Activated naive CD8-positive, alpha-beta T cell treated with anti-CD3 and anti-CD28 coated beads, Interleukin-2, amount 50 U/mL, for 24 hours (primary cell): ENCODE measurements at places on chromosomes 13 and 19.

- H3K27me3 ChIP-seq: peaks cover 2% of the 10 kb centered on the region
- H3K36me3 ChIP-seq: no peaks in the 10 kb centered on the region
- H3K4me1 ChIP-seq: no peaks in the 10 kb centered on the region
- no peak overlapping the region for H3K27ac ChIP-seq
- no peak for DNase-seq
- no peak overlapping the region for H3K4me3 ChIP-seq
Measured at GRCh38 chr19:3830621-3831589, 37.9 kb downstream of the ZFR2 start.

DNA sequence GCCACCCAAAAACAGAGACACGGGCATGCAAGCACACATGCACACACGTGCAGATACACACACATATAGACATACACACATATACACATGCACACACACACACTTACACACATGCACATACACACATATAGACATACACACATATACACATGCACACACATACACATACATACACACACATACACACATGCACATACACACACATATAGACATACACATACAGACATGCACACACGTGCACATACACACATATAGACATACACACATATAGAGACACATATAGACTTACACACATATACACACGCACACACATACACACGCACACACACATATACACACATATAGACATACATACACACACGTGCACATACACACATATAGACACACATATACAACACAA is 92.1 kb downstream of the GADD45B start:
- H3K4me3 ChIP-seq: no peak overlapping the region
- H3K27ac ChIP-seq: no peak overlapping the region
- peaks cover 14% of the 10 kb centered on the region for H3K4me1 ChIP-seq
- H3K27me3 ChIP-seq: peaks cover 16% of the 10 kb centered on the region
- DNase-seq: no peak

GRCh38 chr13:112329376-112329775 is 46.8 kb upstream of the SPACA7 start:
- H3K27me3 ChIP-seq: peaks cover 22% of the 10 kb centered on the region
- DNase-seq: no peak
- no peak overlapping the region for H3K4me3 ChIP-seq
- no peaks in the 10 kb centered on the region for H3K4me1 ChIP-seq
- H3K36me3 ChIP-seq: peaks cover 4% of the 10 kb centered on the region

GRCh38 chr13:45587897-45588296 is 27.6 kb downstream of the ERICH6B start:
- no peaks in the 10 kb centered on the region for H3K36me3 ChIP-seq
- H3K4me3 ChIP-seq: no peak overlapping the region
- peaks cover 2% of the 10 kb centered on the region for H3K27me3 ChIP-seq
- no peak overlapping the region for H3K27ac ChIP-seq
- no peaks in the 10 kb centered on the region for H3K4me1 ChIP-seq

DNA sequence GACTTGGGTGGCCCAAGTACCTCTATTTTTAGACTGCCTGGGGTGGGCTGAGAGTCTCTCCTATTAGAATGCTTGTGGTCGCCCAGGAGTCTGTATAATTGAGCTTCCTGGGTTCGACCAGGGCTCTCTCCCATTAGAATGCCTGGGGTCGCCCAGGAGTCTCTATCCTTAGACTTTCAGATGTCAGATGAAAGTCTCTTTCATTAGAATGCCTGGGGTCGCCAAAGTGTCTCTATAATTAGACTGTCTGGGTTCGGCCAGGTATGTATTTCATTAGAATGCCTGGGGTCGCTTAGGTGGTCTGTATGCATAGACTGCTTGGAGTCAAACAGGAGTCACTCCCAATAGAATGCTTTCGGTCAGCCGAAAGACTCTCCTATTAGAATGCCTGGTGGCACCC is 1471.7 kb downstream of the UQCRFS1 start:
- peaks cover 65% of the 10 kb centered on the region for H3K36me3 ChIP-seq
- no peak overlapping the region for H3K4me3 ChIP-seq
- H3K27ac ChIP-seq: no peak overlapping the region
- no peaks in the 10 kb centered on the region for H3K27me3 ChIP-seq
- H3K4me1 ChIP-seq: no peaks in the 10 kb centered on the region

GRCh38 chr19:51253088-51253806 is 2.4 kb downstream of the SIGLECL1 start:
- no peak for DNase-seq
- no peak overlapping the region for H3K4me3 ChIP-seq
- H3K36me3 ChIP-seq: no peaks in the 10 kb centered on the region

- H3K27ac ChIP-seq: no peak overlapping the region
- H3K36me3 ChIP-seq: no peaks in the 10 kb centered on the region
- DNase-seq: no peak
- H3K27me3 ChIP-seq: no peaks in the 10 kb centered on the region
- no peak overlapping the region for H3K4me3 ChIP-seq
Measured at GRCh38 chr13:30526612-30527495, 61.1 kb upstream of the HMGB1 start.

GRCh38 chr13:59464926-59465325 is 698.8 kb downstream of the DIAPH3 start:
- H3K27me3 ChIP-seq: peaks cover 10% of the 10 kb centered on the region
- no peak overlapping the region for H3K4me3 ChIP-seq
- DNase-seq: no peak
- no peaks in the 10 kb centered on the region for H3K36me3 ChIP-seq
- no peaks in the 10 kb centered on the region for H3K4me1 ChIP-seq

DNA sequence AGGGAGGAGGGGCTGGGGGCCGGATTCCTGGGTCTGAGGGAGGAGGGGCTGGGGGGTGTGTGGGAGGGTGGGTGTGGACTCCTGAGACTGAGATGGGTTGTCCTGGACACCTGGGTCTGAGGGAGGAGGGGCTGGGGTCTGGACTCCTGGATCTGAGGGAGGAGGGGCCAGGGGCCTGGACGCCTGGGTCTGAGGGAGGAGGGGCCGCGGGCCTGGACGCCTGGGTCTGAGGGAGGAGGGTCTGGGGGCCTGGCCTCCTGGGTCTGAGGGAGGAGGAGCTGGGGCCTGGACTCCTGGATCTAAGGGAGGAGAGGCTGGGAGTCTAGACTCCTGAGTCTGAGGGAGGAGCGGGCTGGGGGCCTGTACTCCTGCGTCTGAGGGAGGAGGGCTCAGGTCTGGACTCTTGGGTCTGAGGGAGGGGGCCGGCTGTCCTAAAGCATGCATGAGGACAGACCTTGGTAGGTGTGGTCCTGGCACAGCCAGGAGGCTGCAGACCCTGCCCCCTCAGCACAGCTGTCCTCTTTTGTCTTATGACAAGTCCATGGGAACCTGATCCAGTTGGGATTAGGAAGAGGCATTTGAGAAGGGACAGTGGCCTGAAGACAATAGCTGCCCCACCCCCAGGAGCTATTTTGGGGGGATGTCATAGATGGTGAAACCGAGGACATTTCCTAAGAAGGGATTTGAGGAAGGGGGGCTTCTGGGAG is 1.3 kb downstream of the TNNT1 start:
- H3K36me3 ChIP-seq: peaks cover 3% of the 10 kb centered on the region
- no peak overlapping the region for H3K27ac ChIP-seq
- H3K27me3 ChIP-seq: peaks cover 50% of the 10 kb centered on the region
- no peak overlapping the region for H3K4me3 ChIP-seq

GRCh38 chr19:40304306-40304705 is 19.2 kb upstream of the AKT2 start:
- no peaks in the 10 kb centered on the region for H3K36me3 ChIP-seq
- no peak overlapping the region for H3K4me3 ChIP-seq
- H3K27ac ChIP-seq: no peak overlapping the region

- DNase-seq: no peak
- H3K27ac ChIP-seq: no peak overlapping the region
- H3K36me3 ChIP-seq: no peaks in the 10 kb centered on the region
- no peaks in the 10 kb centered on the region for H3K27me3 ChIP-seq
Measured at GRCh38 chr13:83752141-83752540, 130.1 kb downstream of the SLITRK1 start.

GRCh38 chr19:38657633-38658222 is 10.3 kb downstream of the ACTN4 start:
- DNase-seq: no peak
- H3K4me3 ChIP-seq: peak overlapping the region; percentile 22
- H3K36me3 ChIP-seq: peaks cover 33% of the 10 kb centered on the region
- H3K27ac ChIP-seq: peak overlapping the region; percentile 86
- H3K4me1 ChIP-seq: peaks cover 74% of the 10 kb centered on the region

GRCh38 chr13:108346376-108346775 is 76.9 kb downstream of the TNFSF13B start:
- H3K27me3 ChIP-seq: no peaks in the 10 kb centered on the region
- no peak overlapping the region for H3K4me3 ChIP-seq
- H3K4me1 ChIP-seq: peaks cover 16% of the 10 kb centered on the region
- H3K27ac ChIP-seq: no peak overlapping the region
- H3K36me3 ChIP-seq: no peaks in the 10 kb centered on the region
- DNase-seq: peak; percentile 3

GRCh38 chr19:3047496-3048189 is 14.7 kb downstream of the TLE5 start:
- H3K4me3 ChIP-seq: peak overlapping the region; percentile 71
- H3K27me3 ChIP-seq: peaks cover 4% of the 10 kb centered on the region
- DNase-seq: peak; percentile 59
- no peak overlapping the region for H3K27ac ChIP-seq

DNA sequence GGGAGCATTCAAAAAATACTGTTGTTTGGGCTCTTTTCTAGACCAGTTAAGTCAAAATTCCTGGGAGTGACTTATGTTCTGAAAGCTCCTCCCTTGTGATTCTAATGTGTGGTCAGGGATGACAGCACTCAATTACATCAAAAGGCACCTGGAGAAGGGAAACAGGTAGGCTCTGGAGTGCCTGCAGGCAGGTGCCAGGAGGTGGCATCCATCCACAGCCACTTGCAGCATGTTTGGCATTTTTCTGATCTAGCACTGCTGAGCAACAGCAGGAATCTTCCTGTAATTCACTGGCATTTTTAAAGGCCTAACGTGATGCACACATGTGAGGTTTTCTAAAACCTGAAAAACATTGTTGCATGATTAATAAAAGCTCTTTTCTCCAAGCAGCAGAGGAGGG is 94.6 kb downstream of the CCNA1 start:
- H3K36me3 ChIP-seq: no peaks in the 10 kb centered on the region
- no peaks in the 10 kb centered on the region for H3K4me1 ChIP-seq
- H3K27ac ChIP-seq: no peak overlapping the region
- no peak for DNase-seq
- H3K27me3 ChIP-seq: peaks cover 2% of the 10 kb centered on the region

DNA sequence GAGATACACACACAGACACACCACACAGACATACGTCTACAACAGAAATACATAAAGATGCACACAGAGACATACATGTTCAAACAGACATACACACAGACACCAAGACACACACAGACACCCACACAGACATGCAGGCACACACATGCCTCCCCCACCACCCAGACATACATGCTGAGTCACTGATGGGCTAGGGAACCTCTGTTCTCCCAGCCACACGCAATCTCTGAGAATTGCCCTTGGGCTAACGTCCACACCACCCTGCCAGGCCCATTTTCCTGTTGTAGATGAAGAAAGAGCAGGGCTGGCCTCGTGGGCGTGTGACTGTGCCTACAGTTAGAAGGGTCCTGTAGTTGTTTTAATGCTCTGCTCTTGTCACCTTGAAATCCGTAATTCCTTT is 261.9 kb downstream of the KCNRG start:
- H3K27me3 ChIP-seq: peaks cover 3% of the 10 kb centered on the region
- no peak for DNase-seq
- no peak overlapping the region for H3K27ac ChIP-seq
- H3K4me3 ChIP-seq: no peak overlapping the region
- H3K36me3 ChIP-seq: no peaks in the 10 kb centered on the region

GRCh38 chr19:47790398-47790814 is 11.9 kb downstream of the SELENOW start:
- no peak overlapping the region for H3K4me3 ChIP-seq
- H3K27ac ChIP-seq: no peak overlapping the region
- peak; percentile 92 for DNase-seq
- peaks cover 5% of the 10 kb centered on the region for H3K27me3 ChIP-seq
- no peaks in the 10 kb centered on the region for H3K36me3 ChIP-seq

- H3K4me3 ChIP-seq: peak overlapping the region; percentile 51
- H3K27me3 ChIP-seq: peaks cover 9% of the 10 kb centered on the region
- H3K36me3 ChIP-seq: no peaks in the 10 kb centered on the region
- H3K27ac ChIP-seq: no peak overlapping the region
- no peak for DNase-seq
Measured at GRCh38 chr19:49120868-49121267, 1.5 kb downstream of the PPFIA3 start.

GRCh38 chr13:44373601-44374347 is at the start of gene SERP2:
SERP2 (plus strand) TSS chr13:44373824; CDS start chr13:44374026, 202 bp downstream.
- H3K27me3 ChIP-seq: peaks cover 25% of the 10 kb centered on the region
- H3K4me3 ChIP-seq: peak within 1 kb of the TSS; percentile 54
- DNase-seq: peak; percentile 23
- no peak within 1 kb of the TSS for H3K27ac ChIP-seq
- no peaks in the 10 kb centered on the region for H3K36me3 ChIP-seq
- peaks cover 3% of the 10 kb centered on the region for H3K4me1 ChIP-seq

DNA sequence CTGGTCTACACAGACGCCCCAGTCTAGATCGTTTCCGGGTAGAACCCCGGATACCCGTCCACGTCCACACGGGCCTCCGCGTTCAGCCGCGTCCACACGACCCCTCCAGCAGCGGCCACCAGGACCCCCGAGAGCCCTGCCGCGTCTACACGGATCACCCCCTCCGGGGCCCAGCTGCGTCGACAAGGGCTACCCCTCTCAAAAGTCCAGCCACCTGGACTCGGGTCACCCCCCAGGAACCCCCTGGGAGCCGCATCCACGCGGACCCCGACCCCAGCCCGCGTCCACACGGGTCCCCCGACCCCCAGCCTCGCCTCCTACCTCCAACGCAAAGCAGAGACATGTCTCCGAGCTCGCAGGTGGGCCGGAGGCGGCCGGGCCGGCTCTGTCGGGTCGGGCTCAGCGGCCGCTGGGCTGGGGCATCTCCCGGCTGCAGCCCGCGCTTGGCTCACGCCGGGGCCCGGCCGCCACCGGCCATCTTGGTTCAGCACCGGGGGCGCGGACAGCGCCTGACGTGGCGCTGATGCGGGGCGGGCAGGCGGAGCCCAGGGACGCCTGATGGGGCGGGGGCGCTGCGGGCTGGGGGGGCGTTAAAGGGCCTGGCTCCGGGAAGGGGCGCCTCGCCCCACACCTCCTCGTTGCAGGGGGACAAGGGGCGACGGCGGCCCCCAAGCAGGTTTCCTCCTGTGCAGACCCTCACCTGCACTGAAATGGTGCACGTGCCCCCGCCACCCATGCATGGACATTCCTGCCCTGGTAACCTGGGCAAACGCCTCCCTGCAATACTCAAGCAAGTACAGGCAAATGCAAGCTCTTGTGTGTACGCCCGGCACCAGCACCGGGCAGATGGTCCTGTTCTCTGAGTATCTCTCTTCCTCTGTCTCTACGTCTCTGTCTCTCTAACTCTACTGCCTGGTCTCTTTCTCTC is at the start of gene UNC13A:
Gene UNC13A (minus strand): TSS at position 498 of the 928 bp plus-strand sequence. CDS start 155 bp downstream, at position 343.
- peaks cover 8% of the 10 kb centered on the region for H3K4me1 ChIP-seq
- H3K27me3 ChIP-seq: peaks cover 69% of the 10 kb centered on the region
- H3K27ac ChIP-seq: no peak within 1 kb of the TSS
- H3K36me3 ChIP-seq: peaks cover 2% of the 10 kb centered on the region
- no peak within 1 kb of the TSS for H3K4me3 ChIP-seq
